ENCODE measurements at places on chromosomes 11 and 22.

- no peak for DNase-seq
Measured at GRCh38 chr11:95352733-95353346, 121.8 kb upstream of the SESN3 start.

GRCh38 chr11:102683277-102683676 is 22.3 kb downstream of the MMP27 start:
- no peak for DNase-seq

DNA sequence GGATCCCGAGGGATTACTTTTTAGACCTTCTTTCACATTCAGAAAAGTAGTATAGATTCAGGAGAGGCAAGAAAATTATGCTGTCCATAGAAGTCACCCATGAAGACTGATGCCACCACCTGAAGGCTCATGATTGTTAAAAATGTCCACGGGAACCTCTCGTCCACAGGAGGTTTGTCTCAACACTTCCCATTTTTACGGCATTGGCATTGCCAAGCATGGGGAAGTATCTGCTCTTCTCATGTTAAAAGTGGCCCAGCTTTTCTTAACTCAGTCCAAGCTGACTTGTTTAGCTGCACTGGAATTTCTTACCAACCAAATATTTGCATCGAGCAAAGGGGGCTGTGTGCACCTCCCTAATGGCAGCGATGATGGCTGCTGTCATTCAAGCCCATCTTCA is 9.6 kb downstream of the CDPF1 start:
- DNase-seq = no peak

DNA sequence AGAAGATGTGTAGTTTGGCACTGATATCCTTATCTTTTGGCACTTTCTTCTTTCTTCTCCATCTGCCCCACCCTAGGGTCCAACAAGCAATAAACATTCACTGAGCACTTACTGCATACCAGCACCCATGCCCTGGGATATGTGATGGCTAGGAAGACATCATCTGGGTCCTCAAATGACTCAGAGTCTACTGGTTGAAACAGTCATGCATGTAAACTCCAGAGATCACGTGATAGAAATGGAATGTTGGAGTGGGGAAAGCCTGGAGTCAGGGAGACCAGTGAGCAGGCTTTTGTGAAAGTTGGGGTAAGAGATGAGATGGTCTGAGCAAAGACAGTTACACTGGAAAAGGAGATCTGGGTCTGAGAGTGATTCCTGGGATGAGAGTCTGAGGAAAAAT is 724.9 kb upstream of the TENM4 start:
- no peak for DNase-seq

- DNase-seq = peak; percentile 97
Measured at GRCh38 chr11:58578136-58578634, 678 bp upstream of the ZFP91 start.

- no peak for DNase-seq
Measured at GRCh38 chr11:128174465-128175291, 412.7 kb downstream of the ETS1 start.

- DNase-seq = peak; percentile 57
Measured at GRCh38 chr22:38228873-38229740, 27.3 kb downstream of the MAFF start.

- peak; percentile 44 for DNase-seq
Measured at GRCh38 chr11:124644426-124645280, 22.0 kb downstream of the TBRG1 start.

GRCh38 chr11:23097891-23098290 is 237.6 kb upstream of the CCDC179 start:
- DNase-seq = no peak

All from AG09319 (cell line).